SJCRH30 (cell line): ENCODE measurements at places on chromosomes 3 and 15. TPM values are rescaled to one million over a fixed set of nuclear protein-coding genes. Genes with fewer than 3 reads are reported as not detected.
A peak's percentile ranks its signal among the peaks of the same experiment; 100 is the strongest.

GLDN gene
- 0.18 and 0.43 TPM in 2 replicates for total RNA-seq

DHX30 gene
- 74.0 and 78.6 TPM in 2 replicates for total RNA-seq

EFCC1 gene
- 0.05 and 0.08 TPM in 2 replicates for total RNA-seq

BTLA gene
- not detected in 2 replicates for total RNA-seq

WWTR1 gene
- total RNA-seq, result 48.0 and 49.1 TPM in 2 replicates

BFSP2 gene
- 0.41 TPM in 1 of 2 replicates, not detected in the other for total RNA-seq

KCNMB3 gene
- 1.3 and 1.6 TPM in 2 replicates for total RNA-seq

DNA sequence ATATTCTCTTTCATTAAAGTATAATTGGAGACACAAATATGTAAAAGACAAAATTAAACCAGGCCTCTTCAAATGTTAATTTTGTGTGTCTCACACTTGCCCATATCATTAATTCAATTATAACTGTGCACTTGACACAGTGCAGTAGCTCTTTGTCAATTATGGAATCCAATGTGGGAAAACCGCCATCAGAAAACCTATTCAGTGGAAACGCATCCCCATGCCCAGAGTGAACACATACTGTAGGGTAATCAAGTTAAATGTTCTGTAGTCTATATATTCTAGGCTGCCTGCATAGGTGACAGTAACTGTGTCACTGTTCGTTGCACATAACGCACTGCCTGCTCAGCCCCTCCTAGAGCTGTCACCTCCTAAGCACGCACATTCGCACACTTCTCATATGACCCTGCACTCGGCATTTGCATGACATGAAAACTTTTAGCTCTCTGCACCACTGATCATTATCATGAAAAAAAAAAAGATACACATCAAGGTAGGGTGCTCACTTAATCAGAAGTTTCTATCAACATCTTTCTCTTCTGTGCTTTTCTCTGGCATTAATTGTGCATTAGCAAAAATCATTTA, 63.2 kb downstream of the MEIS2 start:
- no peak for DNase-seq

- peak; percentile 91 for DNase-seq
These were observed 58.9 kb downstream of the MYO1E start for GRCh38 chr15:59313641-59314332.

GRCh38 chr15:88419830-88420229, 47.4 kb downstream of the MRPL46 start:
- no peak for DNase-seq

- no peak for DNase-seq
These were observed 119.4 kb downstream of the NEO1 start for GRCh38 chr15:73171711-73172110.

DNA sequence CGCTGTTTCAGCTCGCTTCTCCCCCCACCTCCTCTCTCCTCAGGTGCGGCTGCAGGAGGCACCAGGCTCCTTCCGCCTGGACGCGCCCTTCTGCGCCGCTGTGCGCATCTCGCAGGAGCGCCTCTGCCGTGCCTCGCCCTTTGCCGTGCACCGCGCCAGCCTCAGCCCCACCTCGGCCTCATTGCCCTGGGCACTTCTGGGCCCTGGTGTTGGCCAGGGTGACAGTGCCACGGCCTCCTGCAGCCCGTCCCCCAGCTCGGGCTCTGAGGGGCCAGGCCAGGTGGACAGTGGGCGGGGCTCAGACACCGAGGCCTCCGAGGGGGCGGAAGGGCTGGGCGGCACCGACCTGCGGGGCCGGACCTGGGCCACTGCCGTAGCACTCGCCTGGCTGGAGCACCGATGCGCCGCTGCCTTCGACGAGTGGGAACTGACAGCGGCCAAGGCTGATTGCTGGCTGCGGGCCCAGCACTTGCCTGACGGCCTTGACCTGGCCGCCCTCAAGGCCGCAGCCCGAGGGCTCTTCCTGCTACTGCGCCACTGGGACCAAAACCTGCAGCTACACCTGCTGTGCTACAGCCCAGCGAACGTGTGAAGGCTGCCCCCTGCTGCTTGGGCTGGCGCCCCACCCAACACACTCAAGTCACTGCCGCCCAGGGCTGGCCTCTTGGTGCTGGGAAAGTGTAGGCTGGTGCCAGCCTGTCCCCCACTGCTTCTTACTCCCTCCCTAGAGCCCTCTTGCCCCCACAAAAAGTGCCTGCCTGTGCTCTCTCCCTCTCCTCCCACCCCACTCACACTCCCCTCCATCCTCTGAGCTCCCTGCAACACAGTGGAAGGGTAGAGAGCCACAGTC, 7.1 kb downstream of the ALG3 start:
- no peak for DNase-seq

- DNase-seq, result no peak
These were observed 142.0 kb upstream of the CBLB start for GRCh38 chr3:106010829-106011228.

DNA sequence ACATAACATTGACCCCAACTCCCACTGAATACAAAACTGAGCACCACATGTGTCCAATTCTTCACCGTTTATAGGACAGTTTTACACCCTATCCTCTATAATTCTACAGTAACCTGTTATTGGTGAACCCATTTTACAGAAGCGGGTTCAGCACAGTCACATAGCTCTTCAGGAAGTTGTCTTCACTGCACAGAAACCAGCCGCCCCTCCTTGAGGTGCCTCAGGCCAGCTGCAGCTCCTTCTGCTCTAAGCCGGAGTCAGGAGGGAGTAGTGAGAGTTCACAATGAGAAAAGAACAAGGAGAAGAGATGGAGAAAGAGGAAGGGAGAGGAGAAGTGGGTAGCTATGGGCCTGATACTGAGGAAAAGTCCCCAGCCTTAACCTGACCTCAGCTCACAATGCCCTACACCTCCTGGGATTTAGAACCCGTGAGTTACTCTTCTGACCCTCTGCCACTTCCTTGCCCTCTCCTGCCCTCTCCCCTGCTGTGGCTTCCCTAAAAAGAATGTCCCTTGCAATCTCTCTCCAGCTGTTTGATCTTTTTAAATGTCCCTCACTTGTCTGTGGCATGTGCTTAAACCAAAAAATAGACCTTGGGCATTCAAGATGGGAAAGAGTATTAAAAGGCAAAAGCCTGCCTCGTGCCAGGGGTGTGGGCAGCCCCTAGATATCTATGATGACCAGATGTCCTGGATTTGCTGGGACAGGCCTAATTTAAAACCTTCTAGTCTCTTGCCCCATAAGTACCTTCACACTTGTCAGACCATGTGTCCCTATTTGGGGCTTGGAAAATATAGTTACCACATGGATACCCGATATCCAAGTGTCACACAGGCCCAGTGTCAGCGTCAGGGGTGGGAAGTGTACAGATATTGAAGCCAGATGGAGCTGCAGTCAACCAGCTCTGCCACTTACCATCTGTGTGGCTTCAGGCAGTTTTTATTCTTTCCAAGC, 71.3 kb upstream of the HES1 start:
- no peak for DNase-seq

DNA sequence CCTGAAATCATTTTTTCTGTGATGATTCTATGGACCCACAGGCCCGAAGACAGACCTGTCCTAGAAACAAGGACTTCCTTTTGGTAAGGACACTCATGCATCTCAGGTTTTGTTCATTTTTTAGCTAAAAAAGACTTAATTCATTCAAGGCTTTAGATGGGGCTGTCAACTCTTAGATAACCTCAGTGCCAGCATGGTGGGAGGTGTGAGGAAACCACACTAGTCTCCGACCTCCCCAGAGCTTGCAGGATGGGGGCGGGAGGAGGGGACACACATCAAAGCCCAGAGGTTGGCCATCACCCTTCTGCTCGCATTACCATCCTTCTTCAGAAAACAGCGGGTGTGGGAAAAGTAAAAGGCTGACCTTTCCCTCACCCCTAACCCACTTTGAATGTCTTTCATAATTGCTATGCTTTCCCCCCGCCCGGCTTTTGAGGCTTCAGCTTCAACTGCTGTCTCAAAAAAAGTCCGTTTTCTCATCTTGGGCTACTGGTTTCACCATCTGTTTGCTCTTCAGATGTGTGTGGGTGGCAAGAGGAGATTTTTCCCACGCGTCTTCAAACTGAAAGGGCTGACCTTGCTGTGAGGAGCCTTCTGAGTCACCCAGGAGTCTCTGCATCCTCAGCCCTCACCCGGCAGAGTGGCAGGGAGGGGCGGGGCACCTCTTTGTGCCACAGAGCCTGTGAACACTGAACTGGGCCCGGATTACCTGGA, 27.6 kb upstream of the CXCR6 start:
- peak; percentile 34 for DNase-seq

DNA sequence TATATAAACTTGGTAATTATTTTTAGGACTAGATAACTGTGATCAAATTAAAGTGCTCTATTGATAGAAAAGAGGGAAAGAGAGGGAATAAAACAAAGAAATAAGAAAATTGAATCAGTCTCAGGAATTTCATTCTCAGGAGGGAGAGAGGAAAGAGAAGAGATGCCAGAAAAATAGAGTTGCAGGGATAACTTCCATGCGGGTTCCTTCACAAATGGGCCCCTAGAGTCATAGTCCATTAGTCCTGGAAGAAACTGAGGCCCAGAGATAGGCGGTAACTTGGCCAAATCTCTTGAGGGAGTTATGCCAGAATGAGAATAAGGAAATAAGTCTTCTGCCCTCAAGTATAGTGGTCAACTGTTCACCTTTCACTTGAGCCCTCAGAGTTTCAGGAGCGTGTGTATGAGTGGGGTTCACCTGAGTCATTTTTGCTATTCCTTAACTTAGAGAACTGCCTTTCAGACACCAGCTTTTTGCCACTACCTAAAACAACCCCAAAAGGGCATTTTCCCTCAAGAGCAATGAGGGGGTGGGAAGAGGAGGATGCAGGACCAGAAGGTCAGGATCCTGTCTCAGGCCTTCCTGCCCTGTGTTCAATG, 192.6 kb downstream of the MEX3B start:
- no peak for DNase-seq

DNA sequence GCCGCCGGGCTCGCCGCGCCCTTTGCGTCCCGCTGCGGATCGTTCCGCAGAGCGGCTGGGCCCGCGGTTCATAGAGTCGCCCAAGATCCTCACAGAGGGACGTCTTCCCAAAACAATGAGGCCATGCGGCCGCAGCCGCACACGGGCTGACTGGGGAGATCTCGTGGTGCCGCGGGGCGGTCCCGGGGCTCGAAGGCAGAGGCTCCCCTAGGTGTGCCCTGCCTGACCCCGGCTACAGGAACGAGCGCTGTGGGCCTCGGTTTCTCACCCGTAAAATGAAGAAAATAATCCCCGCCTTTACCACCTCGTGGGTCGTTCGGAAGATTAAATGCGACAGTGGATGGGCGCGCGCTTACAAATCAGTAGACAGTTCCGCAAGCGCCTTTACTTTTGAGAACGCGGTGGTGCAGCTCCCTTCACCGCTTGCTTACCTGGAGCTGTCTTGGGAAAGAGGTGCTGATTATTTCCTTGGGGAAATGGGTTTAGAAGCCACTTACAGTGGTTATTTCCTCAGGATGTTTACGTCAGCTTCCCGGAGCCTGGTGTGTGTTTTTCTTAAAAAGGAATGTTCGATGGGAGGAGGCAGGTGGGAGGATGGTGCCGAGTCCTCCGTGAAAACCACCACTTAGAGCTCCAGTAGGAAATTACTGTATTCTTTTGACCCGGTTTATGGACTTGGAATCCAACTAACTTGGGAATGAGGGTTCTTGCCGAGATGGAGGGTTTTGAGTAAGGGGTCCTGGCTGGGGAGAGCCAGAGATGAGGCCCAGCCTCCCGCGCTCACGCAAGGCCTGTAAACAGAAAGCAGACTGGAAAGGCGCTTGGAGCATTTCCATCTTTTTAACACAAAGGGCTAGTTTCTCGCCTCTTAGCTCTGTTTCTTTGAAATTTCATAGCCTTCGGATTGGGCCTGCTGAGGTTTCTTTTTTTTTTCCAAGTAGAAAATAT, 1.9 kb upstream of the MEX3B start:
- DNase-seq, result no peak

DNA sequence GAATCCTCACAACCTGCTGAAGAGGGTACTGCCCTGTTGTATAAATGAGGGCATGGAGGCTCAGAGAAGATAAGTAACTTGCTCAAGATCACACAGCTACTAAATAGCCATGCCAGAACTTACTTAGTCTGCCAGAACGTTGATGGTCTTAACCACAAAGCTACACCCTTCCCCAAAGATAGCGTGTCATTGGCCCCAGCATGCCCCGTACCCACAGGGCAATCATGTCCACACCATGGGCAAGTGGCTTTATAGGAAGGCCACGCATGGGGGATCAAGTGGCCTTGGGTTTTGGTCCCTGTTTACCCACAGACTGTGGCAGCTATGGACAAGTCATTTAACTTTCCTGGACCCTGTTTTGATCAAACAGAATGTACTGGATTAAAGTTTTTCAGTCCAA, 15.9 kb upstream of the ARHGEF3 start:
- DNase-seq, result no peak

GRCh38 chr3:151093905-151094304, 8.4 kb downstream of the MED12L start:
- no peak for DNase-seq

DNA sequence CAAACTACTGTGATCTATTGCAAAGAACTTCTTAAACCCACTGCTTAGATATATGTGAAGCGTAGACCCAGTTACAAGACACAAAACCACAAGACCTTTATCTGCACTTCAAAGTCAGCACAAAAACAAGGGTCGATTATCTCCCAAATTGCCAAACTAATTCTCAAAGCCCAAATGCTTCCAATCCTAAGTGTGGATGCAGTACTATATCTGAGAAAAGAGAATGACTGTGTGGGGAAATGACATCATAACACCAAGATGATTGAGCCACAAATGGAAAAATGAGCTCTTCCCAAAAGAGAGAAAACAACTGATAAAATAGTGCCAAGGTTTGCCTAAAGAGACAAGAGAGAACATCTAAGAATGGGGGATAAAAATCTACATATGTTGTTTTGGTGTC, 86.2 kb downstream of the MEIS2 start:
- DNase-seq, result no peak

DNA sequence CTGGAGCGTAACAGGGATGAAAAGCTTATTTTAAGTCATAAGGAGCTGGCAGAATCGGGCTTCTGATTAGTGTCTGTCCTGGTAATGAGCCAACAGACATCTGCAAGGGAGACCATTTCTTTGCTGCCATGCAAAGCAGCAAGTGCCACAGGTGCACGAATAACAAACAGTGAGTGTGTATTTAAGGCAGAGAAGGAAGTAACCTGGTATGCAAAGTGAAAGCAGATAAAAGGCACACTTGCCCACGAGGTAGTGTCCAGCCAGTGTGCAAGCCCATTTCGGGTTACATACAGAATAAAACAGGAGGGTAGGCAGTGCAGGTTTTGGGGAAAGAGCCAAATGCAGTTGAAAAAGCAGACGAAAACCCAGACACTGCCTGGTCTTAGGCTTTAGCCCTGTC, 1153.7 kb downstream of the SI start:
- no peak for DNase-seq

DNA sequence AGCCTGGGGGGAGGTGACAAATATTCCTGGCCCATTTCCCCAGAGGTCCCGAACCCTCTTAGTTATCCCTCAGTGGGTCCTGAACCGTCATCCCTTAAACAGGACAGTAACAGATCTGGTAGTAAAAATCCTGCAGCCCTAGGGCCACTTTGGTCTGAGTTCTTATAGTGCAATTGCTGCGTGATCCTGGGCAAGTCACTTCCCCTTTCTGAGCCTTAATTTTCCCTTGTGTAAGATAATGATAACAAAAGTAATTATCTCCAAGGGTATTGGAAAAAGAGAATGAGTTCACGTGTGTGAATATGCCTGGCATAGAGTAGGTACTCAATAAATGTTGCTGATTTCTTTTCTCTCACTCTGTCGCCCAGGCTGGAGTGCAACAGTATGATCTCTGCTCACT, 2.9 kb upstream of the JAGN1 start:
- DNase-seq, result no peak

- DNase-seq, result no peak
These were observed 429 bp downstream of the PARP9 start for GRCh38 chr3:122563717-122564025.
